ENCODE measurements at places on chromosomes 4 and X.

DNA sequence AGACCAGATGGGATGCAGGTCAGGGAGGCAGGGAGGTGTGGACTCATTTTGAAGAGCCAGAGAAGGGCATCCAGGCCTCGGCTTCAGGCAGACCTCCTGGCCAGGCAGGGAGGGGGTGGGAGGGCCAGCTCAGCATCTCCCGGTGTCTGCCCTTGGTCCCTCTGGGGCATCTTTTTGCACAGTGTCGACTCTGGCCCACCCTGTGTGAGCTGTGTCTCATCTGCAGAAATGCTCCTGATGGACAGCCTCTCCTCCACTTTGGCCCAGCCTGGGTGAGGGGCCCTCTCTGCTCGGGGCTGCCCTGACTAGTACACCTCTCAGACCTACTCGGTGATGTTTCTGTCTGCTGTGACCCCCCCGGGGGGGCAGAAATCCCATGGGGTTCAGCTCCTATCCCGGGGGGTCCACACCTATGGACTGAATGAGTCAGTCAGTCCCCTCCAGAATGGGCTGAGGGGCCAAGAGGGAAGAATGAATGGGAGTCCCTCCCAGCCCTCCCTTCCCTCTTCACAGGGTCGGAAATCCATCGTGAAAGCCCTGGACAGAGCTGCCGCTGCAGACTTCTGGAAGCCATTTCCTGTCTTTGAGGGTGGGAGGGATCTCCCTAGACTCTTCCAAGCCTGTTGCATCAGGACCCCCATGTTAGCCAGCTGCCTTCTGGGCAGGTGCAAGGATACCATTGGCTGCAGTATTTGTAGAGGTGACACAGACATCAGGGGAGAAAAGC is 196.7 kb upstream of the PSAPL1 start:
- no peak for DNase-seq

- DNase-seq, result no peak
Measured at GRCh38 chrX:77447653-77448569, 722 bp downstream of the FGF16 start.

DNA sequence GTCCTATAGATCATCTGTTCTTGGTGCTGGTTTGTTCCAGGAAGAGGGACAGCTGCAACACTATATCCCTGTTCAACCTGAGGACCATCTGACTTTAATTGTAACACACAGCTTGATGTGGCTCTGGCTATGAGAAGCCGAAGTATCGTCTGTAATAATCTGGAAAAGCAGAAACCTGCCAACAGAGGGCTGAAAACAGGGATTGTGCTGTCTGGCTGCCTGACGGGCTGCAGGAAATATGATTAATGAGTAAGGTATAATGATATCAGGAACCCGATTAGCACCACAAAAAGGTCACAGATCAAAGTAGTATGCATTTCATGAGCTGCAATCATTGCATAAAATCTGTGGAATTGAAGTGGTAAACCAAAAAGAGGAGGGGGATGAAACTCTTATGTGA is 170.4 kb upstream of the MAB21L2 start:
- DNase-seq, result no peak

GRCh38 chr4:3385711-3386420 is 55.9 kb upstream of the HGFAC start:
- no peak for DNase-seq

- no peak for DNase-seq
Measured at GRCh38 chr4:82797040-82797404, 1.6 kb downstream of the SCD5 start.

DNA sequence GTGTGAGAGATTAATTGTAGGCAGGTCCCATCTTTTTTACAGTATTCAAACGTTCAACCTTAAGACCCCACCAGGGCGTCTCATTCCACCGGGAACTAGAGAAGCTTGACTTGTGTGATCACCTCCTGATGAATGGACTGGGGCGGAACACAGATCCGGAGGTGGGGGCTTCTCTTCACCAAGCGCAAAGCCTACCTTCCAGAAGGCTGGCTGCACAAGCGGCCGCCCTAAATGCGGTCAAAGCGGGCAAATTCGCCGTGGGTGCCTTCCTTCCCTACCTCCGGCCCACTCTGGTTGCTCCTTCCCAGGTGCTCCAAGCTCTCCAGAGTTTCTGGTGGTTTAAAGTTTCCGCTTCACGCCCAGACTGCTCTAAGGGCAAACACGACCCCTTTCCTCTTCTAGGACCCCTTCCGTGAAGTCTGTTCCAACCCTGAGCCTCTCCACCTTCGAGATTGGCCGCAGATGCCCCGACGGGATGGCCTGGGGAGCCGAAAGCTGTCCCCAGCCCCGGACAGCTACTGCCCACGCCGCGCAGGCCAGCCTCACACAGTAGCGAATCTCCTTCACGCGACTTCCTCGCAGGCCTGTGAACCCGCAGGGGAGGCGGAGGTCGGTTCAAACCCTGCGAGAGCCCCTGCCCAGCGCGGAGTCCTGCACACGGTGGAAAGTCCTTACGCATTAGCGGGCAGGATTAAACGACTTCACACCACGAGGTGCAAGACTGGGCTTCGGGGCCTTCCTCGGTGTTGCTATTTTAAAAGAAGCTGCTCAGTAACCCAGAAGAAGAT is 1.6 kb upstream of the WWC2 start:
- DNase-seq, result no peak

GRCh38 chr4:3414421-3415279 is 27.1 kb upstream of the HGFAC start:
- no peak for DNase-seq

GRCh38 chr4:128284317-128284716 is 3.3 kb downstream of the PGRMC2 start:
- no peak for DNase-seq

GRCh38 chrX:1911401-1912128 is 296.7 kb downstream of the ASMT start:
- no peak for DNase-seq

- no peak for DNase-seq
Measured at GRCh38 chr4:140688711-140689598, 67.2 kb downstream of the TBC1D9 start.

DNA sequence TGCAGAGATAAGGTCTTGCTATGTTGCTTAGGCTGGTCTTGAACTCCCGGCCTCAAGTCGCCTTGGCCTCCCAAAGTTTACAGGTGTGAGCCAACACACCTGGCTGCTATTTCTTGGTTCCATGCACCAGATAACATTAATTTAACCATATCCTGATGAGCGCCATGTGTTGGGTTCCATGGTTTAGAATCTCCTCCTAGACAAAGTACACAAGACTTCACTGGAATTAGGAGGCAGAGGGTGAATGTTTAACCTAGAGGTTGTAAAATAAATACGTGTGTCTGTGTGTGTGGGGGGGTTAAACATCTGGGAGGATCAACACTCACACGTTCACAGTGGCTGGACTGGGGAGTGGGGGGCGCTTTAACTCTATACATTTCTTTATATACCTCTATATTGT is 32.4 kb upstream of the SORCS2 start:
- no peak for DNase-seq

DNA sequence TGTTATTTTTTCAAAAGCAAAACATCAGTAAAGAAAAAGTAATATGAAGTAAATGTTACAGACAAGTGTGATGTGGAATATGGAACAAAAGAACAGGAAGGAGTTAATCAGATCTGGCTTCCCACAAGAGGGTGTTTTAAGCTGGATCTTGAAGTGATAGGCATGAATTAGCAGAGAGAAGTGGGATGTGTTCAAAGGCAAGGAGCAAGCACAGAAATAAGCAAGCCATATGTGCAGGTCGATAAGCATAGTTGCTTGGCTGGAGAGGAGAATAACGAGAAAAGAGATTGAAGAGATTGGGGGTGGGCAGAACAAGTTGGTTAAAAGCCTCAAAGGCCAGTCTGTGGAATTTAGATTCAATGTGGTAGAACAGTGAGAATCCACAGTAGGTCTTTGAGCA is 60.9 kb upstream of the PRPS1 start:
- no peak for DNase-seq

DNA sequence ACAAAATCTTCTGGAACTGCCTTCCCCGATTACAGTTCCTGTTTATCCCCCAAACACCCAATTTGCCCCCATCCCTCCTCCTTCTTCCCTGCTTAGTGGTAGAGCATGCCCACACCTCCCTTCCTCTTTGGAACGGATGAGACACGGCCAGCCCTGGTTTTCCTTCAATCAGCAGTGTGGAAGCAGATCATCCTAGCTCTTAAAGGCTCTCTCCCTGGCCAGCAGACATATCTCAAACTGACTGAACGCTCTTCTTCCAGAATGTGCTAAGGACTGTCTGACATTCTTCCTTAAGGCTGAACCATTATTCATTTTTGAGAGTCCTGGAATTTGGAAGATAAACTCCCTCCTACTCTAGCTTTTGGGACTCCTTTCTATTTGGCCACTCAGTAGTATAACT is 161.1 kb downstream of the TRIML1 start:
- DNase-seq, result no peak

- no peak for DNase-seq
Measured at GRCh38 chr4:150094676-150095075, 16.4 kb downstream of the DCLK2 start.

Measured in amniotic stem cell (primary cell).